ENCODE measurements at places on chromosomes 12 and 14.
A peak's percentile ranks its signal among the peaks of the same experiment; 100 is the strongest.

DNA sequence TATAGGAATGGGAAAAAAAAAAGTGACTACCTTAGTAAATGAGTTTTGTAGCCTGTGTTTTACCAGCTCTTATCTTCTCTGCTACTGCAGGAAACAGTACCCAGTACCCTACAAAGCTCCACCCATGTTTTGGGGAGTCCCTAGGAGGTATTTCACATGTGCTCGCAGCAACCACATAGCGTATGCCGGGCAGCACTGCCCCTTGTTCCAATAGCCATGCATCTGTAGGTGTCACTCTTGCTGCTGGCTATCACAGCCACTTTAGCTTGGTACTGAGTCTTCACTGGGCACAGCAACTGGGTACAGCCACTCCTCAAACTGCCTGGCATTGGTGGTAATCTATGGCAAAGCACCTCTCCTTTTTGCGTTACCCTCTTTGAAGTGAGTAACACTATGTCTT lies 2.0 kb upstream of the MDM1 start:
- DNase-seq: peak; percentile 32

DNA sequence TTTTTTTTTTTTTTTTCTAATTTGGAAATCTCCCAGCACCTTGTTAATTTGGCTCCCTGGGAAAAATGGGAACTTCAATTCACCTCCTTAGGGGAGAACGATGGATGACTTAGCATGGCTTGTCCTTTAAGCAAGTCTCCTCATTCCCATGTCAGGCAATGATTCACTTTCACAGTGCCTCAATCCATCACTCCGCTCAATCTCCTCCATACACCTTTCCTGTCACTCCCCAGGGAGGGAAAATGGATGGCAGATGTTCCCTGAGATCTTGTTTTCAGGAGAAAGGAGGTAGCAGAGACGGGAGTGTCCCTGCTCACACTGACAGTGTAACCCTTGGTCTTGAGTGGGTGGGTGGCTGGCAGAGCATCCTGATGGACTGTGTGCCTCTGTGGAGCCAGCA lies 51.0 kb downstream of the SLC8A3 start:
- DNase-seq: no peak

GRCh38 chr12:90399357-90399756 lies 555.6 kb downstream of the CCER1 start:
- no peak for DNase-seq

- peak; percentile 18 for DNase-seq
Observed at GRCh38 chr12:29610473-29611170, 113.1 kb upstream of the OVCH1 start.

DNA sequence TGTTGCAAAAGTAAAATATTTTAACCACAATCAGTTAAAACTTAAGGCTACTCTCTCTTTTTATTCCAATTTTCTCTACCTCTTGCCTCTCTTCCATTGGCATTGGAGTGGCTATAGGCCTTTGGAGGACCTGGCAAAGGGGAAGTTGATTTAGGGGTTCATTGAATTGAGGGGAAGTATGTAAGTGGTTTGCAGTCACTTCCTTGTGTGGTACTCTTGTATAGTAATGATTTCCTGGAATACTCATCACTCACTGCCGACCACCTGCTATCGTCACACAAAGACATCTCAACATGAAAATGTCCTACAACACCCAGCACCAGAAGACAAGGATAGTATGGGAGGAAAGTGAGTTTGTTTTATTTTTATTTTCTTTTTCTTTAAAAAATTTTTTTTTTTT lies 45.7 kb upstream of the CPM start:
- no peak for DNase-seq

GRCh38 chr14:100537446-100538350 lies 49.5 kb downstream of the BEGAIN start:
- no peak for DNase-seq

DNA sequence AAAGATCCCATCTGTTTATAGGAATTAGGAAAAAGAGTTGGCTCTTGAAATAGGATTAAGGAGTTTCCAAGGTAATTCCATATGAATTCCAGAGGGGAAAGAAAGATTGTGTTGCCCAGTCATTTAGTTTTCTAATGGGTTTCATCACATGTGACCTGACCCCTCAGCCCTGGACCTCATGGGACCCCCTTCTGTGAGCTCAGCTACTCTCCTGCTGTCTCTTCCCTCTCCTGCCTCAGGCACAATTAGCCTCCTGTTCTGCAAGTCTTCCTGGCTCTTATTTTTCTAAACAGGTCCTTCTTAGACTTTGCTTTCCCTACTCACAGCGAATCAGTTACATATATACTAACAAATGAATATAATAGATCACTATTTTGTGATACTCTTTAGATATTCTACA lies 237.7 kb downstream of the TRHDE start:
- DNase-seq: no peak

DNA sequence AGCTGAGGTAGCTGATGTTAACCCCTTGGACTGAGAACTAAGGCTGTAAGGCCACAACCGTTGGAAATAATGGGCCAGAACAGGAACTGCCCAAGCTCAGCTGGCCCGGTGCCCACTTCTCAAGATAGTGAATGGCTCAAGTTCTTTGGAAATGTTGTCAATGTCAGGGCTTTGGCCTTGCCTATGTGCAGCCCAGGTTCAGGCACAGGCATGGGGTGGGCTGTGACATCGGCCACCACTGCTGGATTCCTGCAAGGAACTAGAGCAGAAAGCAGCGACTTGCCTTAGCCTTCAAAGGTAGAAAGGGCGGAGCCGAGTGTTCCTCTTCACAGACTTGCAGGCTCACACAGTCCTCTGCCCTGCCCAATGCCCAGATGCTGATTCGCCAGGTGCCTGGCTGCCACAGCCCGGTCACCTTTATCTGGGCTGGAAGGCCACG lies 291.2 kb downstream of the ZFP36L1 start:
- peak; percentile 23 for DNase-seq

- no peak for DNase-seq
Observed at GRCh38 chr12:126425264-126425663, 1360.0 kb downstream of the AACS start.

- DNase-seq: no peak
Observed at GRCh38 chr14:102078831-102079699, 7.8 kb downstream of the HSP90AA1 start.

DNA sequence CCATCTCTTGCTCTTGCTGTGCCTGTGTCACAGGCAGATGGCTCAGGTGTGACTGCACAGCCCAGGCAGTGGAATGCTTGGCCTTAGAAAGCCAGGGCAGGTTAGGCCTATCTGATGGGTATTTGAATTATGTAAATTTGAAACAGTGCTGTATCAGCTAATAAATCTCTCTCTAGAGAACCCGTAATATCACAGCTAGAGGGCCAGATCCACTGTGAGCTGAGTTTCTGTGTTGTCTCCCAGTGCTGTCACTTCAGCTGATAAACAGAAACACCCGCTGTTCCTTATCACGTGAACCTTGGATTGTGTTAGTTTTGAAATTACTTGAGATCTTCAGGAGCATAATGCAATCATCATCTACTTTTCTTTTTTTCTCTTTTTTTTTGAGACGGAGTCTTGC lies 21.5 kb upstream of the ALDH2 start:
- DNase-seq: no peak

DNA sequence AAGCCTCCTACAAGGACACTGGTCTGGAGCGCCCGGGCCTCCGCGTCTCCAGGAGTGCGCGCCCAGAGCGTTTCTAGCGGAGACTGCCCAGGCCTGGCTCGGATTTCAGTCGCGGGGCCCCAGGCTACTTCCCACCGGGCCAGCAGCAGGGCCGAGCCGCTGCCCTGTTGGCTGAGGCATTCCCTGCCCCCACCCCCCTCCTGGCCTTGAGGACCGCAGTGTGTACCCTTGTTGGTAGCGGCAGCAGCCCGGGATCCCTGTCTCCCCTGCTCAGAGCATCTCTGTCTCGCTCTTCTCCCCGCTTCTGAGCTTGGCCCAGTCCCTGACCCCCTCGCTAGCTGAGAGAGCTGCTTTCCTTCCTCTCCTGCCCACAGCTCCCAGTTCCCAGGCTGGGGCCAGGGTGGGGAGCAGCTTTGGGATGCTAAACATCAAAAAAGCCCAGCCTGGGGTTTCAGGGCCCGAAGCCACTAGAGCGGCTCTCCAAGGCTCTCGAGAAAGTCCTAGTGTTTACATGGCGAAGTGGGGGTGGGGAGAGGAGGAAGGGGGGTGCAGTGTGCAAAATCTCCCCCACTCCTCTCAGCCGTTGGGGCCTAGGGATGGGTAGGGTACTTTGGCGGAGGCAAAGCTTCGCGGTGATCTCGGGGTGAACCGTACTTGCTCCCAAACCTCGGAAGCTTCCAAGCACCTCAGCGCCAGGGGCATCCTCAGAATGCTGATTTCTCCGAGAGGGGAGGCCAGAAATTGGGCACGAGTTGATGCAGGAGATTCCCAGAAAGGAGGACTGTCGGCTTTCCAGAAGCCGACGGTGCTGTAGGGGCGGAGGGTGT lies 6.4 kb downstream of the NKX2-1 start:
- DNase-seq: no peak
